ENCODE measurements at places on chromosomes 7 and 10.

DNA sequence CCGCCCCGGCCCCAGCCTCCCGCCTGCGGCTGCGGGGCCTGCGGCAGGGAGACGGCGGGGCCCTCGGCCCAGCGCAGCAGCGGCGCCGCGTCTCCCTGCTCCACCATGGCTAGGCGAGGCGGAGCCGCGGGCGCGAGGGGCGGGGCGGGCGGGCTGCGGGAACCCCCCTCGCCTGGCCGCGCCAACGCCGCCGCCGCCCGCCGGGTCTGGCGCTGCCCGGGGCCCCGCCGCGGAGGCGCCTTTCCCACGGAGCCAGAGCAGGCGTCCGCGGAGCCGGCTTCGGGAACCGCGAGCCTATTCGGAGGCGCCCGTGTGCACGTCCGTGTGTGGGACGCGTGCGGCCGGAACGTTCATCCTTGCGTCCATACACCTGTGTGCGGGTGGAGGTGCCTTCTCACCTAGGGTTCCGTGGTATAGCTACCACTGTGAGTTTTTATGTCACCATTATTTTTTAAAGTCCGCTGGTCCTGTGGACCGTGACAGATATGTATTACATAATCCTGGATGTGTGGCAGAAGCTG, at the start of gene DENND11:
Gene DENND11, minus strand, starts transcription at position 120 of the 521 bp plus-strand sequence. Its CDS starts 13 bp downstream, at position 107.
- DNase-seq, result peak; percentile 34

- no peak for DNase-seq
Measured at GRCh38 chr10:31578181-31578852, 259.3 kb downstream of the ZEB1 start.

DNA sequence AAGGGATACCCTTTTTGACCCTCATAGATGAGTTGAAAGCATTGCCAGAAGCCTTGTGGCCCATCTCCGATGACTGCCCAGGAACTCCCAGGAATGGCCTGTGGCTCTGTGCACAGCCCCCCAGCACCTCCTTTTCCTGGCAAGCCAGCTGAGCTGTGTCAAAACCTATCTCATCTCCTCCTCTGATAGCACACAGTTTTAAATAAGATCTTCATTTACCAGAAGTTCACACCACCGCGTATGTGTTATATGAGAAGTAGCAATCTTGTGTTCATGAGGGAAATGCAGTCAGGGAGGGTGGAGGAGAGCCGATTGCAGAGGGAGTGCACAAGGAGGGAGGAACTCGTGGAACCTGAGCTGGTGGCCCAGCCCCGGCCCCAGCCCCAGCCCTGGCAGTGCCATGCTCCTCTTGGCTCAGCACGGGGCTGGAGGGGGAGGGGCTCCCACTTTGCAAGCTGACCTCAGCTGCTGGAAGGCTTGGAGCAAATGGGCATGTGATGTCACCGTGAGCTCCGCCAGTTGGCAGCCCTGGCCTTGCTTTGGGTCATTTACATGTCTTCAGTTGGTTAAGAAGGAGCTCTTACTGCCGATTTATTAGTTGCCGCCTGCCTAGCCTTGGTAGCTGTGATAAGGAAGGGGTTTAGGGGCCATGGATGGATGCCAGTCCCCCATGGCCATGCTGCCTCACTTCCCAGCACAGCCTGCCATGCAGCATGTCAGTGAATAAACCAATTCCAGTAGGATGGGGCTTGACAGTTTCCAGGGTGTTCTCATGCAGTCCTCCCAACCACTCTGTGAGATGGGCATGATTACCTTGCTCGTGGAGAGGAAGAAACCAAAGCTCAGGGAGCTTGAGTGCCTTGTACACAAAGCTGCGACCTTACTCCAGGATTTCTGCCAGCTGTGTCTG, 20.0 kb downstream of the UNC5B start:
- DNase-seq, result no peak

GRCh38 chr10:132390921-132391675, 5.9 kb upstream of the PWWP2B start:
- no peak for DNase-seq

GRCh38 chr7:84027678-84028077, 166.9 kb downstream of the SEMA3A start:
- DNase-seq, result no peak

GRCh38 chr10:125085258-125086054, 74.9 kb downstream of the CTBP2 start:
- no peak for DNase-seq
